ENCODE measurements at places on chromosomes 13 and 19.

- no peak for DNase-seq
Observed at GRCh38 chr13:24865163-24865953, 101.4 kb downstream of the RNF17 start.

DNA sequence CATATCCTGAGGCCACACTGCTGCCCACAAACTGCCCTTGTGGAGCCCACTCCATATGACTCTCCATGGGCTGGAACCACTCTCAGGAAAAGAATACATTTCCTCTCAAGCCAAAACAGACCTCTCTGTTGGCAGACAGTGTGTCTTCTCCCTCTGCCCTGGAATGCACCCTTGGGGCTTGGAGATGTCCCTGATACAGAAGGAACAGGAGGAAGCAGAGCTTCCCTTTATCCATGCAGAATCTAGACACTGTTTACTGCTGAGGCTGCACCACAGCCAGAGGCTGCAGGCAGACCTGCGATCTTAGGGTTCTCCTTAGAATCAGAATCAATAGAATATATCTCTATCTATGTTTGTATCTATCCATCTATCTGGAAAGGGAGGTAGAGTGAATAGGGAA, 26.8 kb upstream of the CYP4F8 start:
- no peak for DNase-seq

- no peak for DNase-seq
Observed at GRCh38 chr19:16790051-16790450, 39.1 kb upstream of the SIN3B start.

DNA sequence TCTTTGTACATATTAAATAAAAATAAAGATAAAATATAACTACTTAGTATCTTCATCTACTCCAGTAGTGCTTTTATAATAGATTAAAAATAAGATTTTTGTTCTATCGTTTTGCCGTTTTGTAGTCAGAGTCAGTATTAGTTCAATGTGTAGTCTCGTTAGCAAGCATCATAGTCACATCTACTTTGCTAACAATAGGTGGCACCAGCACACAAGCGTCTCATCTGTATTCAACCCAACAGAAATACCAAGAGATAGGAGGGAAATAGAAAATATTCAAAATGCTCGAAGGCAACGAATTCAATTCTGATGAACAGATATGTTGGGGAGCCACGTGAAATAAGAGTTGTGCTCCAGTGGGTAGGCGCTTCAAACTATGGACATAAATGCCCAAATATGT, 21.4 kb upstream of the MICU2 start:
- no peak for DNase-seq

DNA sequence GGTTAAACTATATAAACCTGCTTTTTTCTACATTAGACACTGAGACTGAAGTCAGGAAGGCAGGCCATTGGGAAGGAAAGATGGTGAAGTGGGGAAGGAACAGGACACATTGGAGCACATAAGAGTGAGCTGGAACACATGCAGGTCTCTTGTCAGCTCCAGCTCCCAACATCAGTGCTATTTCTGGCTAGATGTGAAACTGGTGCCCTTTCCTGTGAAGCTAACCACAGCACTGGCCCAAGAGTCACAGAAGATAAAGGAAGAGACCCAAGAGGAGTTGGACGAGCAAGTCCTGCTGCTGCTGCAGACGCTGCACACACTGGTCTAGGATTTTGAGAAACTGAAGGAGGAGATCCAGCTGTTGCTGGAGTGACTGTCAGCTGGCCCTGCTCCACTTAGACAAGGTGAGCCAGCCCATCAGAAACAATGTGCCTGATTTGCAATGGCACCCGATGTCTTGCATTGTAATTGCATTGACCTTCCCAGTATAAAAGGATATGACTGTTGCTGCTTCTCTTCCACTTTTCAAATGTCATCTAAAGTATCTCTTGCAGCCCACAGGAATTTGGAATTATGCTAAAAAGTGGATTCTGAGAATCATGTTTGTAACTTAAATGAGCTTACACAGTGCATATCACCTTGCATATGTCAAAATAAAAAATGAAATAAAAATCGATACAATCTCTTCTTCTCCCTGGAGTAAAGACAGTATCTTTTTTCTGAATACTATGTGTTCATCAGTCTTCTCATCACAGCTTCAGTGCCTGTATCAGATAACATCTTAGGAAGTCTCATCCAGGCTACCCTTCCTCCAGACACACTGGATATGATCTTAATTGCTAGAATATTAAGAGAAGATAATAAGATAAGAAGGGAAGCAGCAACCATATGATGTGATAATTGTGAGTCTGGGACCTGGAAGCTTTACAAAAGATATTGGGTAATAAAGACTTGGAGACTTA, 230.7 kb upstream of the SPRY2 start:
- DNase-seq: no peak

- no peak for DNase-seq
Observed at GRCh38 chr13:42494157-42494556, 79.8 kb upstream of the TNFSF11 start.

DNA sequence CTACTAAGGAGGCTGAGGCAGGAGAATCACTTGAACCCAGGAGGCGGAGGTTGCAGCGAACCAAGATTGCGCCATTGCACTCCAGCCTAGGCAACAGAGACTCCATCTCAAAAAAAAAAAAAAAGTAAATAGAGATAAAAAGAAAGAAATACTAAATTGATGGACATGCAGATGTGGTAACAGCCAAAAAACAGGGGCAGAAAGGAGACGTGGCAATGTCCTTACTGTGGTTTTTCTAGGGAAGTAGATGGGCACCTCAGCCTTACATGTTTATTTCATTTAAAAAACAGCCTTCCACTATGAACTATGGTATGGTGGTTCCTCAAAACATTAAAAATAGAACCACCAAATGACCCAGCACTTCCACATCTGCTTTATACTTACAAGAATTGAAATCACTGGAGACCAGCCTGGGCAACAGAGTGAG, 6.5 kb upstream of the EIF3G start:
- DNase-seq: no peak

DNA sequence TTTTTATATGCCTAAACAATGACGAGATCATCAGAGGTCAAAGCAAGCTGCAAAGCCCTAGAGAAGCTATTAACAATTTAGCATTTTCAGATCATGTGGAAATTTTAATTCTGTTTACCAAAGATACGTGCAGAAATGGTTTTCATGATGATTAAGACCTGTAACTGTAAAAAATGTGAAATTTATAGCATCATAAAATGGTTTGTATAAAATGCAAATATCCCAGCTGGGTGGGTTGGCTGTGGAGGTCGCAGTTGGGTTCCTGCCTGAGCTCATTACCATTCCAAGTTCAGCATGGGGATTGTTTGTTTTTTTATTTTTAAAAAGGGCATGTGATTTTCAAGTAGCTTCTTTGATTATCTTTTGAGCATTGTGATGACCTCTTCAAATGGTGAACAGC, 47.9 kb upstream of the SIAH3 start:
- no peak for DNase-seq

- no peak for DNase-seq
Observed at GRCh38 chr19:41457241-41457640, 14.3 kb downstream of the ERICH4 start.

GRCh38 chr19:8483165-8483564, 19.3 kb downstream of the PRAM1 start:
- no peak for DNase-seq

- no peak for DNase-seq
Observed at GRCh38 chr19:19514215-19514657, 1.1 kb downstream of the TSSK6 start.

GRCh38 chr13:39461685-39462266, 141.2 kb downstream of the LHFPL6 start:
- no peak for DNase-seq

DNA sequence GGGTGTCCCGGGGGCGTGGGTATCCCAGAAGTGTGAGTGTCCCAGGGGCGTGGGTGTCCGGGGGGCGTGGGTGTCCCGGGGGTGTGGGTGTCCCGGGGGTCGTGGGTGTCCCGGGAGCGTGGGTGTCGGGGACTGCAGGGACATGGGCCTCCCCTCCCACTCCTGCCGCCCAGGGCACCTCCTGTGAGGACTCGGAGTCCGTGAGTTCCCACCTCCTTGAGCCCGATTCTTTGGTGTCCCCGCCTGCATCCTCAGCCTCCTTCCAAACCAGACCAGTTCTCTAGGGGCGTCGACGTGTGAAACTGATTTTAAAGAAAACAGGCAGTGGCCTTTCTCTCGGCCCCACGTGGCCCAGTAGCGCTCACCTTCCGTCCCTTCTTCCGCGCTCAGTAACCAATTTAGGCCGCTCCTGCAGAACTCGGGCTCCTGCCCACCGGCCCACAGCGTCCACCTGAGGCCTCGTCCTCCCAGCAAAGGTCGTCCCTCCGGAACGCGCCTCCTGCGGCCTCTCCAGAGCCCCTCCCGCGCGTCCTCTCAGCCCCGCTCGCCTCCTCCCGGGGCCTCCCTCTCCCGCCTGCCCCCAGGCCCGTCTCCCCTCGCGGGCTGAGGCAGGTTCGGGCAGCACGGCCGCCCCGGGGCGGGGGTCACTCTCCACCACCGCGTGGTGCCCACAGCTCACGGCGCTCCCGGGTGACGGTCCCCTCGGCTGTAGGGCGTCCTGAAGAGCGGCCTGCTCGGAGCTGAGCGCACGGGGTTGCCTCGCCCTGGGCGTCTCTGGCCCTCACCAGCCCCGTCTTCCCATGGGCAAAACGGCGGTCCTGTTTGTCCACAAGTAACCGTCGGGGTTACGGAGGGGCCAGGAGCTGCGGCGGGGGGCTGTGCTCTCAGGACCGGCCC, 3.8 kb downstream of the F7 start:
- no peak for DNase-seq

GRCh38 chr13:95050800-95051615, 250.2 kb downstream of the ABCC4 start:
- DNase-seq: no peak

- no peak for DNase-seq
Observed at GRCh38 chr13:27988520-27988919, at the start of gene URAD. URAD (minus strand) TSS chr13:27988693; CDS start chr13:27988637, 56 bp downstream.

DNA sequence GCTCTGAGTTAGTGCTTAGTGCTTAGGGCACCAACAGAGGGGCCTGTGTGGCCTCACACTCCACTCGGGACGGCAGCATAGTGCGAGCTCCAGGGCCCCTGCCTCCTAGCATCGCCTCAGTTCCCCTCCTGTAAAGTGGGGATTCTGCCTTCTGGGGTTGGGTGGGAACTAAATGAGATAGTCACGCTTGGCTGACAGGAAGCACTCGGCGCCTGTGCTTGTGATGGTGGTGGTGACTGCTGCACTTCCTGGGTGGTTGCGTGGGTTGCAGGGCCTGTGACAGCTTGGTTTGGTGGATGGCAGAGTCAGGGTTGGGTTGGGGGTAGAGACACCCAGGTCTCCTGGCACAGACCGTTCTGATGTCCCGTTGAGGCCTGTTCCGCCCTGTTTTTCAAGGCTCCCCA, 7.7 kb downstream of the PLEKHF1 start:
- peak; percentile 79 for DNase-seq

GRCh38 chr13:51191743-51192142, 30.5 kb upstream of the FAM124A start:
- no peak for DNase-seq

- DNase-seq: no peak
Observed at GRCh38 chr19:4019578-4019977, 12.0 kb downstream of the PIAS4 start.

DNA sequence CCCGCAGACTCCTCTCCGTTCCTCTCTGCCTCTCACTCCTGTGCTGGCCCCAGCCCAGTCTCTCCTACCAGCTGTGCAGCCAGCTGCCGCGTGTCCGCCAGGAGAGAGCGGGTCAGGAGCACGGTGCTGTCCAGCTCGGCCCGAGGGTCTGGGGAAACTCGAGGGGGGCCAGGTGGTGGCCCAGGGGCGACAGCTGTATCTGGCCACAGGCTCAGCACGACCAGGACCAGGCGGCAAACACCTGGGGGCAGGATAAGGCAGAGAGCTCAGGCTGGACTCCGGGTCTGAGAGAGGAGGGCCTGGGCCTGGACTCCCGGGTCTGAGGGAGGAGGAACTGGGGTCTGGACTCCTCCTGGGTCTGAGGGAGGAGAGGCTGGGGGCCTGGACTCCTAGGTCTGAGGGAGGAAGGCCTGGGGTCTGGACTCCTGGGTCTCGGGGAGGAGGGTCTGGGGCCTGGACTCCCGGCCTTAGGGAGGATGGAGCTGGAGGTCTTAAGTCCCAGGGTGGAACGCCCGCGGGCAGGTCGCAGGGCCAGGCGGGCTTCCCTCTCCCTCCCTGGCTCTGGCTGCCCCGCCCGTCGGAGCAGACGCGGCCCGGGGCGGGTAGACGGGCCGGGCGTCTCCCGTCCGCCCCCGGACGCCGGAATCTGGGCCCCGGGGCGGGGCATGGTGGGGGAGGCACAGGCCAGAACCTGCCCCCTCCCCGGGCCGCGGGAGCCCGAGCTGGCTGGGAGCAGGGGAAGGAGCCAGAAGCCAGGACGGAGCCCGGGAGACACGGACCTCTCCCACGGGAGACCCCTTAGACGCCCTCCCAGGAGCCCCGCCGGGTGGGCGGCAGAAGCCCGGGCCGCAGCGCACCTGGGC, 1.3 kb downstream of the IL11 start:
- DNase-seq: no peak

- DNase-seq: no peak
Observed at GRCh38 chr13:106696140-106696539, 128.2 kb upstream of the ARGLU1 start.
